ENCODE measurements at places on chromosomes 5 and 9. TPM values are rescaled to one million over a fixed set of nuclear protein-coding genes. Genes with fewer than 3 reads are reported as not detected.

OR1J2 gene
- not detected for total RNA-seq

MAP1B gene
- total RNA-seq = 421 TPM

PDGFRB gene
- total RNA-seq = 126 TPM

KCNN2 gene
- total RNA-seq = 0.44 TPM

FRRS1L gene
- 0.50 TPM for total RNA-seq

SLC6A3 gene
- under 0.01 TPM for total RNA-seq

NELFB gene
- 53.4 TPM for total RNA-seq

ARL14EPL gene
- not detected for total RNA-seq

ASS1 gene
- total RNA-seq = 225 TPM

PRLR gene
- total RNA-seq = 0.17 TPM

SOHLH1 gene
- not detected for total RNA-seq

MEIKIN gene
- not detected for total RNA-seq

ST6GALNAC4 gene
- total RNA-seq = 38.7 TPM

MROH2B gene
- total RNA-seq = not detected

PCDH1 gene
- 0.33 TPM for total RNA-seq

GDA gene
- total RNA-seq = not detected

PTPRD gene
- total RNA-seq = 13.1 TPM

ADGRD2 gene
- not detected for total RNA-seq

NHP2 gene
- total RNA-seq = 101 TPM

HSD17B3 gene
- total RNA-seq = under 0.01 TPM
